ENCODE measurements at places on chromosomes 5 and 9.
A peak's percentile ranks its signal among the peaks of the same experiment; 100 is the strongest.

DNA sequence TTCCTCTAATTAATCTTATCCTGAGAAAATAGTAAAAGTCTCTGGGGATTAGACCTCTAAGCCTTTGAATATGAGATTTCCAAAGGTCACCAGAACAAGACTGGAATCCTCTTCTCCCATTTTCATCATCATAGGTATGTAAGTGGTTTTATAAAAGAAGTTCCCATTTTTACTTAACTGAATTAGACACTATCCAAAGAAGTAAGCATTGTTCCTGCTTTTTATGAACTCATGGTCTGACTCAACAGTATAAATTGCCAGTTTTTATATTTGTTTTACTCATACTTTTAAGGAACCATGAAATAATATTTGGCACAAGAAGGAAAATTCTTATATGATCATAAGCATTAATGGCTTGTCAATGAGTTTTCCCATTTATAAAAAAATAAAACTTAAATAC, 167.1 kb upstream of the ADRA1B start:
- ATAC-seq, result no peak

GRCh38 chr9:129737479-129738274, 15.2 kb downstream of the PTGES start:
- ATAC-seq, result peak; percentile 85

GRCh38 chr5:179534431-179534830, 15.9 kb upstream of the RUFY1 start:
- ATAC-seq, result peak; percentile 75

GRCh38 chr5:124810396-124811006, 64.1 kb upstream of the ZNF608 start:
- ATAC-seq, result no peak

GRCh38 chr5:154308443-154309370, 118.2 kb downstream of the GALNT10 start:
- ATAC-seq, result no peak

- no peak for ATAC-seq
These were observed 28.3 kb downstream of the NRG2 start for GRCh38 chr5:140014751-140015150.

- no peak for ATAC-seq
These were observed 10.0 kb upstream of the ADAMTSL1 start for GRCh38 chr9:18463991-18464390.

DNA sequence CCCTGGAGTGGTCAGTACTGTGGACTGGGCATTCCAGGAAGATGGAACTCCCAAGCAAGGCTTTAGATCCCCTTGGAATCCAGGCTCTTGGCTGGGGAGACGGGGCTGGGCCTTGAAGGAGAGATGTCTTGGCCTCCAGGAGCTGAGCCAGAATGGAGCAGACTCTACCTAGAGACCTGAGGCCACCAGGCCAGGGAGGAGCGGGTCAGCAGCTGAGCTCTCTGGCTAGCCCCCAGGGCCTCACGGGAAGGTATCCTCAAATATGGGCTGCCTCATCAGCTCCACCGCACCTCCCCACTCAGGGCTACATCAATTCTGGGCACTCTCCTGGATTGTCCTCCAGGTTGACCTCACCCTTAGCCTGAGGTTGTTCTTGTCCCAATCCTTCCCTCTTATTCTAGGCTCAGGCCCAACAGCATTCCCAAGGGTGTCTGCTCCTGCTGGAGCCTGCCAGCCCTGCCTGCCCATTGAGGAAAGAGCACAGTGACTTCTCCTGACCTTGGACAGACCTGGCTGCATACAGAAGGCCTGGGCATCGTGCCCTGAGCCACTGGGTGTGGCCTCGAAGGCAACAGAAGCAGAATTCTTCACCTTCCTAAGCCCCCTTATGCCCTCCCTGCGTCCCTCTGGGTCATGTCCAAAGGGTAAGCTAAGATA, 3.0 kb upstream of the PDLIM4 start:
- ATAC-seq, result no peak

GRCh38 chr5:32805971-32806638, 95.0 kb downstream of the NPR3 start:
- ATAC-seq, result no peak

DNA sequence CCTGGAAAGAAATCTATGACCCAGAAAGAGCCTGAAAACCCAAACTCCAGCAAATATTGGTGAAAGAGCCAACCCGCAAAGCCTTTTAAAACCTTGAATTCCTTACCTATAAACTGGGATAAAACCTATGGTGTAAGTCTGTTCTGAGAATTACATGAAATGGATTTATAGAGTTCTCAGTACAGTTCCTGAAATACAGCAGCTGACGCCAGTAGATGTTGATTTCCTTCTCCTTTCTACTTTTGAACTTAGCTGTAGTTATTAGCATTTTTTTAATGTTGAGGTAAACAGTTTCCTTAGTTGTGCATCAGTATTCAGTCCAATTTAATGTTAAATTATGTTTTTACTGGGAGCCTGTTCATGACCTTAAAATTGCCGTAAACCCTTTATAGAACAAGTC, 3.7 kb downstream of the SPIN1 start:
- no peak for ATAC-seq

DNA sequence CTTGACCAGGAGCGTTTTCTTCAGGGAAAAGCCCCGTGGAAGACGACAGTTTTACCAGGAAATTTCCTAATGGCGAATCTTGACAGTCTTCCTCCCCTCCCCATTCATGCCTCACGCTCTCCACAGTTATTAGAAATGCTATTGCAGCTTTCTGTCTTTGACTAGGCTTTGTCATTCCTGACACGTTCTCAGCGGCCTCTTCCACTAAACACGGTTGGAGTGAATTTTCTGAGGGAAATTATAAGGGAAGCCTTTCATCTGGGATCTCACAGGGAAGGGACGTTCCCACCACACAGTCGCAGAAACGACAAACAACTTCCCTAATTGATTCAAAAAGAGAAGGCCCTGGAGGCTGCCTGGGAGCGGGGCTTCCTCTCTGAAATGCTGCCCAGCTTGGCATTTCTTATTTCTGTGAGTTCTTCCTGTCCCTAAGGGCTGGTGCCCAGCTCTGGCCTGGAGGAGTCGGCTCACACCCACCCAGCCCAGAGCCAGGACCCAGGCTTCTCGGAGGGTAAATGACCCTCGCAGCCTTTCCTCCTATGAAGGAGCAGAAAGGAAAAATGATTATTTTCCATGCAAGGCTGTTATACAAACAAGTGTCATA, 57.1 kb upstream of the PPP1R26 start:
- ATAC-seq, result no peak

DNA sequence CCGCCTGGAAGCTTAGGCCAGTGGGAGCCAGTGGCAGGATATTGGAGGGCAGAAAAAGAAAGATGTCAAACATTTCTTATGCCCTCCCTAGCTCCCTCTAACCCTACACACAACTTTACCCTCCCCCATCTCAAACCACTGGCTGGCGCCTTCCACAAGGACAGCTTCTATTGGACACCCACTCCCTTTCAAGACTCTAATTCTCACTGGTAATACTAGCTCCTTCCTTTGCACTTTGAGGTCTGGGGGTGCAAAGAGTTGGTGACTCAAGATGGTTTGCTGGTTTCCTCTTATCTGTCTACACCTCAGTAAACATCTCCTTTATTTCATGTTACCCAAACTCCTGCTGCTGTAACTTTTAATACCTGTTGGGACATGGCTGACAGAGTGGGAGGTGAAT, 11.6 kb upstream of the ITGA1 start:
- peak; percentile 28 for ATAC-seq

- ATAC-seq, result no peak
These were observed 40.6 kb downstream of the ZNF883 start for GRCh38 chr9:112971415-112971814.

DNA sequence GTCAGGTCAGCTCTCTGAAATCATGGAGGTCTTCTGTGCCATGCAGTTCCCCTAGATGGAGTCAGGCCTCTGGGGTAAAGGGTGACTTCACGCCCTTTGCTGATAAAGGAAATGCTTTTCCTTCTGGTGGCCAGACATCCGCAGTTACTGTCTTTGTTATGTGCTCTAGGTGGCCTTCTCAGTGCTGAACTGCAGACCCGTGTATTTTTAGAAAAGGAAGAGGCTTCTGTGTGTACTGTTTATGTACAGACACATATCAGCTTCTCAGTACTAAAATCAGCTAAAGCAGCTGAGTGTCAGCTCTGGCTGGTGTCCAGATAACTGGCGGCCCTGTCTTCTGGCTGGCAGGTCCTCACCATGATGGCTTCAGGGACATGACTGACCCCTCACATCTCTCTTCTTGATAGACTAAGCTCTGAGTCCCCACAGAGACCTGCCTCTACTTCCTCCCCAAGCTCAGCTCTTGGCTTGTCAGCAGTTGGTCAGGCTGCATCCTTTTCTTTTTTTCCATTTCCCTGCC, 75.3 kb downstream of the ARHGAP26 start:
- peak; percentile 28 for ATAC-seq

DNA sequence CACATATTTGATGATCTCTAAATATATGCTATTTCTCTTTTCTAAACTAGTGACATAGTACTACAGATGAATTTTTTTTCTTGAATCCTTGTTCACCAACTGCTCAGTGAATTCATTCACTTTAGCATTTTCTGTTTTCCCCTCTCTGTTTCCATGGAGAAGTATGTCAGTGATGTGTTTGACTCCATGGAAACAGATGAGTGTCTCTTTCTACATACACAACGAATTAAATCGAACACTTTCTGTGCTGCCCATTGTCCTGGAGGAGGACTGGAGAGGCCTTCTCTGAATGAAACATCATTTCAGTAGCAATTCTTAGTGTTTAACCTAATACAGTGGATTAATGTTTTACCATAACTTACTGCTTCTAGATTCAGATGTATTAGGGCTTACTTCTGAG, 9.5 kb downstream of the INVS start:
- ATAC-seq, result no peak

DNA sequence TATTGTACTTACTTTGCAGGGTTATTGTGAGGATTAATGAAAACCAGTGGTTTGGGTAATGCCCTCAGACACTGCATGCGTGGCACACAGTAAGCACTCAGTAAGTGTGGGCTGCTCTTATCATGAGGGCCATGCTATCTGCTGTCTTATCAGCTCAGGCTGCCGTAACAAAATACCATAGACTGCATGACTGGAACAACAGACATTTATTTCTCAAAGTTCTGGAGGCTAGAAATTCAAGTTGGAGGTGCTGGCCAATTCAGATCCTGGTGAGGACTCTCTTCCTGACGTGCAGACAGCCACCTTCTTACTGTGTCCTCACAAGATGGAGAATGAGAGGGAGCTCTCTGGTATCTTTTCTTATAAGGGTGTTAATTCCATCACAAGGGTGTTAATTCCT, 23.9 kb upstream of the SH3PXD2B start:
- no peak for ATAC-seq

- peak; percentile 48 for ATAC-seq
These were observed 351.1 kb upstream of the RIOK2 start for GRCh38 chr5:97534166-97534565.

- ATAC-seq, result peak; percentile 80
These were observed 128.3 kb downstream of the SLF1 start for GRCh38 chr5:94746731-94747124.

DNA sequence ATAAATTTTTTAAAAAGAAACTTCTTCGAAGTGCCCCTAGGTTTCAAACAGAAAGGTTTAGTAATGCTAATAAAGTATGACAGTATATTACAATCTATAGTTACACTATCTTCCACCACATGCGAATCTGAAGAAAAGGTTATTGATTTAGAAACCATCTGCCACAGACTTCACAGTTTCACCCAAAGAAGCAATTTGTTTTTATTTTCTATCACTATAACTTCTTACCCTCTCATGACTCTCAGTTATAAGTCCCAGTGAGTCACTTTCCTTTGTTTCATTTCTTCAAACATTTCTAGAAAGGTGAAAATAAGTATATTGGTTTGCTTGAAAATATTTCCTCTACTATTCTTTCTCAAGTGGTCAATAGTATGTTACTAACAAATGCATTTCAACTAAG, 93.6 kb downstream of the MCTP1 start:
- ATAC-seq, result no peak

DNA sequence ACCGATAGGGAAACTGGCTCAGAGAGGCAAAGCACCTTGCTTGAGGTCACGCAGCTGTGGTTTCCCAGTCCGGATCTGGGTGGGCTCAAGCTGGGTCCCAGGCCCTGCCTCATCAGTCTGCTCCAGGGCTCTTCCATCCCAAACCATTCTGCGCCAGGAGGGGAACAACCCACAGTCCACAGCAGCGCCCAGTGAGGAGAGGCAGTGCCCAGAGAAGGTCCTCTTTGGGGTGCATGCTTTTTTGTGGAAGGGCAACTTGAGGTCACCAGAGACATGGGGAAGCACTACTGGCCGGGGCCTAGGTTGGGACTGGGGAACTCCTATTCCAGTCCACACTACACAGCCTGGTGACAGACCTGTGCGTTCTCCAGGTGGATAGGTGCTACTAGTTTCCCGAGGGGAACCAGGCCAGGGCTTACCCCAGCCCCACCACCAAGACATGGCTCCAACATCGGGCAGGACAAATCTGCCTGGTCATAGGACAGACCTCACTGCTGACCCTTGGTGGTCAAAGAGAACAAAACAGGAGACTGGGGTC, 62.5 kb upstream of the RNF130 start:
- no peak for ATAC-seq

GRCh38 chr5:35828082-35828598, 28.6 kb upstream of the IL7R start:
- no peak for ATAC-seq

DNA sequence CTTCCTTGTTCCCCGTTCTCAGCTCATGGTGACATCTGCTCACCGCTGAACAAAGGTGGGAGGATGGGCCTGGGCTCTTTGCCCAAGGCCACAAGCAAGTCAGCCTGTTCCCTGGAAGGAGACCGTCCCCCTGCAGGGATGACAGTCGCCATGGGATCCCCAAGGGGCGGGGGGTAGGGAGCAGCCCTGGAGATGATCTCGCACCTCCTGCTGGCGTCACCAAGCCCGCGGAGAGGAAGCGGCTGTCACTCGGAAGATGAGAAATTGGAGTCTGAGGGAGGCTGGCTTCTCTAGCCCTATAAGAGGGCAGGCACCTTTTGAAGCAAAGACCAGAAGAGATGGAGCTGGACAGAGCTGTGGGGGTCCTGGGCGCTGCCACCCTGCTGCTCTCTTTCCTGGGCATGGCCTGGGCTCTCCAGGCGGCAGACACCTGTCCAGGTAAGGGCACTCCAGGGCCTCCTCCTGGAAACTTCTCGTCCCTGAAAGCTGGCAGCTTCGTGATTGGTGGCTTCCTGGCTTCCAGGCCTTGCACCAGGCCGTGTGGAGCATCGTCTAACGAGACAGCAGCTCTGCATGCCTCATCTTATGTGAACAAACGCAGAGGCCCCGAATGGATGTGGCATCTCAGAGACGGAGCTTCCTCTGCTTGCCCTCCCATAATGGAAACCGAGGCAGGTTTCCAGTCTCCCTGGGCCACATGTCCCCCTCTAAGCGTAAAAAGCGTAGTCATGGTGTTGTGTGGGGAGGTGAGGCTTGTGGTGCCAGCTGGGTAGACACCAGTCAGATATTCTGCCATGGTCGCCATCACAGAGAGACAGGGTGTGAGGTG, at the start of gene FCN2:
Gene FCN2, plus strand, starts transcription at position 327 of the 829 bp plus-strand sequence. Its CDS starts 12 bp downstream, at position 339.
- ATAC-seq, result no peak

- peak; percentile 51 for ATAC-seq
These were observed 754 bp downstream of the VDAC1 start for GRCh38 chr5:134003817-134004625.

GRCh38 chr5:27494887-27495286, 456.5 kb upstream of the CDH9 start:
- ATAC-seq, result no peak

GRCh38 chr5:112109331-112110007, 309.6 kb downstream of the EPB41L4A start:
- ATAC-seq, result no peak

GRCh38 chr5:87245451-87245850, 22.2 kb upstream of the RASA1 start:
- no peak for ATAC-seq

- ATAC-seq, result peak; percentile 39
These were observed 98.5 kb upstream of the SPATA31C2 start for GRCh38 chr9:88236511-88237478.
